Activated CD4-positive, alpha-beta T cell treated with anti-CD3 and anti-CD28 coated beads, Interleukin-2, amount 50 U/mL, for 1 hour (primary cell): ENCODE measurements at places on chromosomes 11 and 22.
A peak's percentile ranks its signal among the peaks of the same experiment; 100 is the strongest.

- no peak for DNase-seq
These were observed 5.0 kb downstream of the CYB561A3 start for GRCh38 chr11:61356706-61357105.

GRCh38 chr11:34836958-34837856, 79.0 kb downstream of the APIP start:
- no peak for DNase-seq

DNA sequence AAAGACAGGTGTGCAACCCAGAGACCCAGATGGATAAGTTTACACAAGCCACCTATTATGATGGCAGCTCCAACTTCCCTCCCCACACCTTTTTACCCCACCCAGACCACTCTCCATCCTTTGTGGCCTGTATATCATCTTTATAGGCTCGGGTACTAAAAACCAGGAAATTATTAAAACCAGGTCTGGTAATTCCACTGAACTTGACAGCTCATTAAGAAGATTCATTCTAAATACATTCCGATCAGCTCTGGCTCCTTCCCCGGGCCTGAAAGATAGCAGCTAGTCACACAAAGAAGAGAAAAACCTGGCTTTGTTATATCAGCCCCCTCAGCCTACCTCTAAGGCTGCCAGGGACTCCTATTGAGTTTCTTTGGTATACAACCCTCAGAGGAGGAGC, 67.9 kb upstream of the API5 start:
- DNase-seq = no peak

DNA sequence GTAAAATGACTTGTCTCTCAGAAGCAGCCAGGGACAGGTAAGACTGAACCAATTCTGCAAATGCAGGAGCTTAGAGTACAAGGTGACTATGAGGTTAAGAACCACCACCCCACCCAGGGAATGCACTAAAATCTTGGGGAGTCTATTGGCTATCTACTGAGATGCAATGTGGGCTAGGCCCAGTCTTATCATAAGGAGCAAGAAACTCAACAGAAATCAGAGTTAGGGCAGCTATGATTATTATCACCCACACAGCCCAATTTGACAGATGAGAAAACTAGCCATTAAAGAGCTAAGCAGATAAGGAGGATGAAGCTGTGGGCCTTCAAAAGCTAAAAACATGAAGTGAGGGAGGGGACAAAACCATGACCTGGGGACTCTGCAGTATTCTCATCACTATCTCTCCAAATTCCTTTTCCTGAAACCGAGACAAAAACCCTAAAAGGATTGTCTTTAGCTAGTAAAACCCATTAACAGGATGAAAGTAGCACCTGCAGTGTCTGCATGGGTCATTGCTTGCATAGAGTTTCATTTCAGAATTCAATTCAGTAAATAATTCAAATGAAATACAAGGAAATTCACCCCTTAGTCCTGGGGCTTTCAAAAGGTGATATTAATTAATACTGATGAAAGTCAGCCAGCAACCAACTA, 68.8 kb upstream of the USP47 start:
- DNase-seq = no peak

GRCh38 chr11:12167061-12168000, 56.9 kb downstream of the MICAL2 start:
- no peak for DNase-seq

DNA sequence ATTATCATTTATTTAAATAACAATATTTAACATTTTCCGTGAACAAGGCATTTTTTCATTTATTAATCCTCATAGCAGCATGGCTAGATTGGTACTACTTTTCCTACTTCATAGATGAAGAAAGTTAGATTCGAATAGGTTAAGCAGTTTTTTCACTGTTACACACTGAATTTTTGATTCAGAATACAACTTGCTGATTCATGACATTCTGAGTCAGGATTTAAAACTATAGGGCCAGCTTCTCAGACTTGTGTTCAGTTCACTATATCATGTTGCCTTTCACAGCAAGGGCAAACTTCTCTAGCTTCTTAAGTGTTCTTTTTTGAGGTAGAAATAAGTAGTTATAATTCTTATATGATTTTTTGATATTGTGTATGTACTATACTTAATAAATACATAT, 31.5 kb downstream of the CYP2R1 start:
- no peak for DNase-seq

GRCh38 chr11:58774164-58774593, 42.4 kb upstream of the GLYAT start:
- DNase-seq = no peak

DNA sequence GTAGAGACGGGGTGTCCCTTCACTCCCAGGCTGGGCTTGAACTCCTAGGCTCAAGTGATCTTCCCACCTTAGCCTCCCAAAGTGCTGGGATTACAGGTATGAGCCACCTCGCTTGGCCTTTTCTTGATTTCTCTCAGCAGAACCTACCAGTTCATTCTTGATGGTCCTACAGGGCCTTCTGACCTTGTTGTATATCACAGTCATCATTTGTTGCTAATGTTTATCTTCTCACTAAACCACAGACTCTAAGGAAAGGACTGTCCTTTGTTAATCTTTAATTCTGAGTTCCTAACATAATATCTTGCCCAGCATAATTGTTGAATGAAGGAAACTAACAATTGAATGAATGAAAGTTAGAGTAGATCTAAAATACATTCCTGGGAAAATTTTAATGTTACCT, 22.0 kb upstream of the ZC3H12C start:
- no peak for DNase-seq

GRCh38 chr11:844693-845644, 2.3 kb downstream of the TSPAN4 start:
- DNase-seq = no peak

DNA sequence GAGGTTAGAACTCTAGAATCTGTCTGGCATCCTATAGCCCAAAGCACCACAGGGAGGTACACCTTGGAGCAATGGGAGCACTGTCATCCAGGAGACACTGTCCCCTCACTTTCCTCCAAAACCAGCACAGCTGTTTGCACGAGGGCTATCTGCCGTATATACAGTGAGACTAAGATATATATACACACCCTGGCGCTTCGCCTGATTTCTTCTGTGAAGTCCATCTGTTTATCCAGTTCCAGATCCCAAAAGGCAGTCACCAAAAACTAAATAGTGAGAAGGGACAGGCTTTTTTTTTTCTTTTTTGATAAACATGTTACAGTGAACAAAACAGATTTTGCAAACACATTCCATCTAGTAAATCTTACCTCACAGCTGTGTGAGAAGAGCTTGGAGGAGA, 68.5 kb downstream of the ARFGAP2 start:
- no peak for DNase-seq

GRCh38 chr11:82184966-82185365, 548.7 kb downstream of the FAM181B start:
- no peak for DNase-seq

DNA sequence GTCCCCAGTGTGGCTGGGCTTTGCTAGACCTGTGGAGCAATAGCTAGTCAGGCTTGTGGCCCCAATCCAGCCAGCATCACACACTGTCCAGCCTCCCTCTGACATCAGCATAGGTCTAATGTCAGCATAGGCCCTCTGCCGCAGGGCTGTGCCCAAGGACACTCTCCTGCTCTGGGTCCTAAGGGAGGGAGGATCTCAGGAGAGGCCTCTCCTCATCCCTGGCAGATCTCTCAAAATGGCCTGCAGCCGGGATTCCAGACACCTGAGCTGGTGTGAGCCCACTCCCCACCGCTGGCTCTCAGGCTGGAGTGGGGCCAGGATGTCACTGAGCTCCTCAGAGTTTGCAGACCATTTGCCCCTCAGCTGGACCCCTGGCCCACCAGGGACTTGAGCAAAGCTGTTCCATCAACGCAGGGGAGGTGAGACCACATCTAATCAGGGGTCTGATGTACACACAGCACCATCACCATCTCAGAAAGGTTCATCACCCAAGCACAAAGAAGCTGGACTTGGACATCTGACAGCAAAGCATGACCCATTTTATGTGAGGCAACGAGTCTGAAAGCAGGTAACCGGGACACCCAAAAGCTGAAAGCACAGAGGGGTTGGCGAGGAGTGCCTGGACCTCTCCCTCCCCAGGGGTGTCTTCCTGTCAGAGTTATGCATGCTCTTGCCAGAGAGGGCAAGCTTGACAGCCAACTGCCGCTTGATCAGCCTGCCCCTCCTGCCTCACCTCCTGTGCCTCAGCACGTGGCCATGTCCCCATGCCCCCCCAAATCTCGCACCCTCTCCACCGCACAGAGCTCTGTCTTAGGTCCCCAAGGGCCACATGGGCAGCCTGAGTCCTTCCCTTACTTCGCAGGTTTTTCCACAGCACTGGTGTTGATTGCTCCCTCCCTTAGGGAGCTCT, 69.7 kb upstream of the SEPTIN5 start:
- DNase-seq = no peak

DNA sequence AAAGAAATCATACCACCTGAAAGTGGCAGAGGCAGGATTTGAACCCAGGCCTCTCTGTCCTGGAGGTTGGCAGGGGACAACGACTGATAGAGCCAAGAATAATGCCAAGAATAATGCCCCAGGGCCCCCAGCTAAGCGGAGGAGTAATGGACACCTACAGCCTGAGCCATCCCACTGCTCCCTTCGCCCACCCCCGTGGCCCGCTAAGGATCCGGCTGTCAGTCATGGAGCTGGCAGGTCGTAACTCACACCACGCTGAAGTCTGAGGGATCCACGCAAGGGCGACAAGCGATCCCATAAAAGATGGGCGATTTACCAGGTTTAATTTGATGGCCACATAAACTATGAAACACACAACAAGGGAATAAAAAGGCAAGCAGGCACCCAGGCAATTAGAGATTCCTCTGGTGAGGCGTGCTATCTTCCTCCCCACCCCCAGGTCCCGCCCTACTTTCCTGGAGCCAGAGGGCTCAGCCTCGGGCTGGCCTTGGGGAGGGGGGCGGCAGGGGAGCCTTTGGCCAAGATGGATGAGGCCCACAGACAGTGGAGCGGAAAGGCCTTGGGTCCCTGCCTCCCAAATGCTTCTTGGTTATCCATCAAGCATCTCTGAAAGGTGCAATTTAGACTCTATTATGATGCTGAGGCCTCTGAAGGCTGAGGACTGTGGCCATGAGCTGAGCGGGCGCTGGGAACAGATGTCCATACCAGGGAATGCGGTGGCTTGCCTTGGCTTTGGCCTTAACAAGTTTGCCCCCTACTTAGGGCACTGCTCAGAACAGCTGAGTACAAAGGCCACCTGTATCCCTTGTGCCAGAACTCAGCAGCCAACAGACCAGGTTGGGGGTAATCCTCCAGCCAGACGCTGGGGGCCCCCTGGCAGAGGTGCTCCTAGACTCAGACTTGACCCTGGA, 55.2 kb downstream of the MACROD1 start:
- DNase-seq = no peak

DNA sequence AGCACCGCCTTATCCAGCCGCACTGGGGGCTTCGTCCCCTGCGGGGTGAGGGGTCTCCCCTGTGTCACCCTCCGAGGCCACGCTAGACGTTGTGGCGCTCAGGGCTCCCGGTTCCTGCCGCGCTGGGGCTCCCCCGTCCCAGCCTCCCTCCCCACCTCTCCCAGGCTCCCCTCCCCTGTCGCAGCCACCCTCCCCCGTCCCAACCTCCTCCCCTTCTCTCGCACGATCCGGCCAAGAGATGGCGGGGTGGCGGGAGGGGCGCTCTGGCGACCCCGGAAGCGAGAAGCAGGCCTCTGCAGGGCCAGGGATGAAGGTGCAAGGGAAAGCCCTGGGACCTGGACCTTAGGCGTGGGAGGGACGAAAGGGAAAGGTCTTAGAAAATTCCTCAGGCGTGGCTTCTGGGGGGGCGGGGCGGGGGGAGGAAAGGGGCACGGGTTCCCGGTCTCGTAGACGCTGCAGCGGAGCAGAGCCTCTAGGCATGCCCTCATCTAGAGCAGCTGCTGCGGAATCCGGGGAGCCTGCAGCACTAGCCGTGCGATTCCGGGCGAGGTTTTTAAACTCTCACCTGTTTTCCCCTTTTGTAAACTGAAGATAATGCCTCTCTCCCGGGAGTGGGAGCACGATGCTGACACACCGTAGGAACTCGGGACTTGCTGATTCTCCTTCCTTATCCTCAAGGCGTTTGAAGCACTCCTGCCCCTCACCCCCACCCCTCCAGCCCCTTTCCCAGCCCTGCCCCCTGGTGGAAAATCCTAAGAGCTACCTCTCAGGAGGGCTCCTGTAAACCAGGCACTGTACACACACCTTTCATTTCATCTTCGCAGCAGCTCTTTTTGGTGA, 14.4 kb downstream of the KCNJ5 start:
- DNase-seq = peak; percentile 41

GRCh38 chr11:65439331-65440181, 17.0 kb downstream of the NEAT1 start:
- DNase-seq = no peak

- no peak for DNase-seq
These were observed 17.3 kb downstream of the GALNT18 start for GRCh38 chr11:11604370-11604990.

GRCh38 chr22:37749831-37750595, 53.2 kb downstream of the TRIOBP start:
- DNase-seq = no peak
